Heart left ventricle (tissue), 16 donors: ENCODE measurements at places on chromosomes 11 and 22.

- DNase-seq, result no peak
Measured at GRCh38 chr11:120023120-120023519, 114.8 kb downstream of the TRIM29 start.

DNA sequence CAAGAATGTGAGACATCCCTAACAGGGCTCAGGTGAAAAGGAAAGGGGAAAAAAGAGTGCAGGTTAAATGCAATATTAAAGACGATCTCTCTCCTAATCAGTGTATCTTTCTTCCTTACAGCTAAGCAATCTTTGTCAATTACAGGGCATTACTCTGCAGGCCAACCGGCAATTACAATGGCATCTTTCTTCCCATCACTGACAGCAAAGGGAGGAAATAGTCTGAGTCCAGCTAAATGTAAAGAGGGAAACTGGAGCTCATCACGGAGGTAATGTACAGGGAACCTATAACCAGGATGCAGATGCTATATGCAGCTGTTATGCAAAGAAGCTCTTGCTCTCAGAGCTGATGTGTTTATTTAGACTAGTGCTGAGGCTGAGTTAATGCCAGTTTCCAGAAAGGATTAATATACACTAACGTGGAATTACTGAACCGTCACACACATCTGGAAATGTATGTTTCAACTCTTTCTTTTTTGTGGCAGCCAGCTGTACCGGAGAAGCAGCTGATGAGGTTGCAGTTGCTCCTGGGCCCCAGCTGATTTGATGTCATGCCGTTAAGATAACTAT lies 121.6 kb downstream of the KIRREL3 start:
- no peak for DNase-seq

- DNase-seq, result no peak
Measured at GRCh38 chr11:95922536-95923438, 1.1 kb downstream of the MTMR2 start.

GRCh38 chr22:49156662-49157285 lies 670.9 kb downstream of the BRD1 start:
- DNase-seq, result no peak

DNA sequence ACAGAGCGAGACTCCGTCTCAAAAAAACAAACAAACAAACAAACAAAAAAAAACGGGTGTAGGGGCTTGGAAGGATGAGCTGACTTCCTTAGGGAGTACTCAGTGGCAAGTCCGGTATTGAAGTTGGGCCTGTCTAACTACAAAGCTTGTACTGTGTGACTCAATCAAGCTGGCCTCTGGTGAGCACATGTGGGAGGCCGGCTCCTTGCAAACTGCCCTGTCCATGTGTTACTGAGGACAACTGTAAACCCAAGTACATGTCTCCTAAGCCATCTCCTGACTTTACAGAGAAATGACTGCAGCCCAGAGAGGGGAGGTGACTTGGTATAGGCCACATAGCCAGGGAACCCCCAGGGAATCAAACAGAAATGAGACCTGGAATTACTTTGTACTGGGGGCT lies 11.6 kb downstream of the RIBC2 start:
- no peak for DNase-seq
